ENCODE measurements at places on chromosomes 3 and 15. TPM values are rescaled to one million over a fixed set of nuclear protein-coding genes. Genes with fewer than 3 reads are reported as not detected.
A peak's percentile ranks its signal among the peaks of the same experiment; 100 is the strongest.

Gene SRGAP3
- 3.0 TPM for total RNA-seq

Gene CEP97
- 8.5 TPM for total RNA-seq

Gene GOLGA8G
- 0.11 TPM for total RNA-seq

Gene SLC28A2
- total RNA-seq = not detected

Gene CRBN
- 126 TPM for total RNA-seq

Gene SLC24A5
- total RNA-seq = not detected

Gene LDHAL6B
- total RNA-seq = not detected

Gene FAM240A
- total RNA-seq = not detected

Gene MAPKBP1
- 49.0 TPM for total RNA-seq

Gene PIGZ
- 2.3 TPM for total RNA-seq

Gene WDR72
- total RNA-seq = not detected

Gene HRH1
- total RNA-seq = not detected

Gene EPHA6
- not detected for total RNA-seq

DNA sequence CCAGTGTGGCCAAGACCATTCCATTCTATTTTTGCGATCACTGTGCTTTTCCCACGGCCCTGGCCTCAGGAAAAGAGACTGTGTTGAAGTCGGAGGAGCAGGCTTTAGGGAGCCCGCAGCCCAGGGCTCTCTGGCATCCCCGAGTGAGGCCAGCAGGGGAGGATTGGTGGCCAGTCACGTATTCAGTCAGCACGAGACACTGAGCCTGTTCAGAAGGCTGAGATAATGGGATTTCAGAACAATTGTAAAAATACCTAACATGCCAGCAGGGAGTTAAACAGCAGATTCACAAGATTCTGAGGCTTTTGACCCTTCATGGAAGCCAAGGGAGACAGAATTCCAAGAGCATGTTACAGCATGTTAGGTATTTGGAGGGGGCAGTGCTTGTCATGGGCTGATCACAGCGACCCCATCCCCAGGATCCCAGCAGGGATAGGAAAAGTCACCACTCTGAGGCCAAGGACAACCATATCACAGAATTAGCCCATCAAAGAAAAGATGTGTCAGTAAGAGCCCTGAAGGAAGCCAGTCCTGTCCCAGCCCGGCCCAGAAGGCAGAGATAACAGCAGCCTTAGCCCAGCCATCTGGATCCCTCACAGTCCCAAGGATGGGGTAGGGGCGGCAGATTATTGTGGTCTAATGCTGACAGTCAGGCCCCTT lies 40.6 kb downstream of the AMOTL2 start:
- no peak for DNase-seq

GRCh38 chr3:71520161-71521020 lies 63.1 kb downstream of the FOXP1 start:
- no peak for DNase-seq

DNA sequence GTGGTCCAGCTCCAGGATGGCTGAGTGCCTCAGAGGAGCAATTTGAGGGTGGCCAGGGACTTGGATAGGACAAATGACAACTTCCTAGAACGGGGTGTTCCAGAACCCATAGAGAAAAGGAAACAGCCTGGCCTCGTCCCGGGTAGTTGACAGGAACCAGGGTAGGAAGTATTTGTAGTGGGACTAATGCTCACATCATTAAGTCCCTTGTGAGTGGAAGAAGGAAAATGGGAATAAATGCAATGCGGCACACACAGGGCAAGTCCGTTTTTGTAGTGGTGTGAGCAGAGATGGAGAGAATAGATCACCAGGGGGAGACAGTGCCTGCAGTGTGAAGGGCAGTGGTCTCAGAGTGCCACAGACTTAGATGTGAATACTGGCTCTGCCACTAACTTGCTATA lies 19.6 kb downstream of the TIMP4 start:
- peak; percentile 10 for DNase-seq

GRCh38 chr3:89740080-89740880 lies 632.9 kb downstream of the EPHA3 start:
- no peak for DNase-seq

DNA sequence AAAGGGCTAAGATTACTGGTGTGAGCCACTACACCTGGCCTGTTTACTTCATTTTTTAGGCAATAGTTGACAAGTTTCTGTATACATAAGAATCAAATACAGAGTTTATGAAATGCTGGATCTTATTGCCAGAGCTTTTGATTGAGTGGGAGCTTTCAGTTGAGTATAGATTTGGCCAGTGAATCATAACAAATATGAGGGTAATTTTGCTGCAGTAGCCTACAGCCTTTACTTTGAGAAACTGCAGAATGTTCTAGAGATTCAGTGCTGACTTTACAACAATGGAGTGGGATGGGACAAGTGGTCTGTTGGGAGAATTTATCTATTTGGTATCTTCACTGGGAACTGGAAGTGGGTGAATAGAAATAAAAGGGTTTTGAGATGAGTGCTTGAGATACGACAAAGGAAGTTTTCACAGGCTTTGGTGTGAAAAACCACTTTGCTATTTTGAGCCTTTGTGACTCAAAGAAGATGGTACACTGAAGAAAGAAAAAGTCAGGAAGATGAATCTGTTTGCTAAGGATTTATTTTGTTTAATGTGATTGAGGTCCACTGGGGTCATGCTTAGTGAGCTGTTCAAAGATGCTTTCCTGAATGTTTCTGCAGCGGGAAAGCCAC lies 227.8 kb downstream of the UBE2E2 start:
- no peak for DNase-seq

- no peak for DNase-seq
These were observed 11.4 kb downstream of the RSRC1 start for GRCh38 chr3:158121295-158121694.

DNA sequence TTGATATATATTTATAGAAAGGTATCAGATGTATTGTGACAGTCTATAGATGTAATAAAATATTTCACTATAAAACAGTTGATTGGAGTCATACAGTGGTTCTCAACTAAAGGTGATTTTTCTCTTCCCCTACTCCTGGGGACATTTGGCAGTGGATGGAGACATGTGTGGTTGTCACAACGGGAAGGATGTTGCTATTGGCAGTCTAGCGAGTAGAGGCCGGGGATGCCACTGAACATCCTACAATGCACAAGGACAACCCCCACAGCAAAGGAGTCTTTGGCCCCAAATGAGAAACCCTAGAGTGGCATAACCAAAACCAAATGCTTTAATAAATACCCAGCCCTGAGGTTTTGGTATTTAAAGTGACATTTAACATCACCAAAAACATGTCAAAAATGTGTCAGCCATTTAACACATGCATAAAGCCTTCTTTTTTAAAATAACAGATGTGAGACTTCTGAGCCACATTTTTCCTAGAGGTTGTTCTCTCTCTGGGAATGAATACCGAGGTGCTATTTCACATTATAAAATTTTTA lies 367.5 kb downstream of the PTPRG start:
- DNase-seq = no peak

- no peak for DNase-seq
These were observed 47.9 kb downstream of the ATP13A5 start for GRCh38 chr3:193330555-193331204.

DNA sequence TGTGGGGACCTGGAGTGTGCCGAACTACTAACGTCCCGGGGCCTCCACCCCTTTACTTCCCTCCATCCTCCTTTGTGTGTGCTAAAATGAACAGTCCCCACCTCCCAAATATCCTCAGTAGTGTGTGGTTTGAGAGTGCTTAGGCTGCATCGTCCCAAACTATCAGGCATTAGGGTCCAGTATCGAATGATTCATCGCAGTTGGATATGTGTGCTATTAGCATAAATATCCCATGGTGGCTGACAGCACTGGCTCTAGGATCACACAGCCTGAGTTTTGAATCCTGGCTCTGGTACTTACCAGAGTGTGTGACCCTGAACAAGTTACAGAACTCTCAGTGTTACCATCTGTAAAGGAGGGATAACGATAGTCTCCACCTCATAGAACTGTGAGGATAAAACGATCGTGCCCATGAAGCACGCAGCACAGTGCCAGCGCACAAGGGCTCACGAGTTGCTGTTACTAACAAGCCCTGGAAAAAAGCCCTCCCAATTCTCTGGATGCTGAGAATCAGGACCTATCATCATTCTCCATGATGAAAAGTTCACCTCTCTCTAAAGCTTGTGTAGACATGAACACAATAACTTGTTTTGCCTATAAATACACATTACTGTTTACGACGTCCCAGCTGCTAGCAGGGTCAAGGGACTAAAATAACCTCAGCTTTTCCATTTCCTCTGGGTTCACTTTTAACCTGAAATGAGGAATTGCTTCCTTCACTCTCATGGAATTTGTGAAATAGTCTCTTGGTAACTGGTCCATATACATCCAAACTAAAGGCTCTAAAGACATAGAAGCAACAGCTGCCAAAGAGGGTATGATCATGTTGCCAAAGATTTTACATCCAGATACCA lies 51.0 kb downstream of the VGLL4 start:
- DNase-seq = no peak

DNA sequence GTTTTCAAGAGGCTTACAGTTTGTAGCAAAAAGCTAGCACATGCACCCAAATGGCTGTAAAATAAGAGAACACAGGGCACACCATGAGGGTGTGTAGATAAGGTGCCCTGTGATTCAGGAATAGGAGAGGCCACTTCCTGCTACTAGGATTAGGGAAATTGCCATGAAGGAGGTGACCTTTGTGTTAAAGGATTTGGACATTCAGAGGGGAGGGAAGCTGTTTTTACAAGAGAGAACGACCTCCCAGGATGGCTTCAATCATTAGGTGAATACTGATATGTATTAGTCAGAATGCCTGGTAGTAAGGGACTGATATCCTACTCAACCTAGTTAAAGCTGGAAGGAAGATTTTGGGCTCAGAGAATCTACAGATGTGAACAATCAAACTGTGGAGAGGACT lies 35.7 kb upstream of the ABHD17C start:
- no peak for DNase-seq

DNA sequence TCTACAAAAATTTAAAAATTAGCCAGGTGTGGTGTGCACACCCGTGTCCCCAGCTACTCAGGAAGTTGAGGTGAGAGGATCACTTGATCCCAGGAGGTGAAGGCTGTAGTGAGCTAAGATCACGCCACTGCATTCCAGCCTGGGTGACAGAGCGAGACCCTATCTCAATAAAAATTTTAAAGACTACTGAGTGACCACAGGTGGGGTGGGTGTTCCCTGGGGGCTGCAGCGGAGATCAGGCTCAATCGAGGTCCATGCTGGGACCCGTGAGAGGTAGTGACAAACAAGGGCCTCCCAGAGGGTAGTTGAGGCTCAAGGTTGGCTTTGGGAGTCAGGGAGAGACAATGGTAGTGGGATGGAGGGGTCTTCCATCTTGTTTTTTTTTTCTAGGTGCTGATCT lies 38.9 kb upstream of the LIMD1 start:
- DNase-seq = no peak

DNA sequence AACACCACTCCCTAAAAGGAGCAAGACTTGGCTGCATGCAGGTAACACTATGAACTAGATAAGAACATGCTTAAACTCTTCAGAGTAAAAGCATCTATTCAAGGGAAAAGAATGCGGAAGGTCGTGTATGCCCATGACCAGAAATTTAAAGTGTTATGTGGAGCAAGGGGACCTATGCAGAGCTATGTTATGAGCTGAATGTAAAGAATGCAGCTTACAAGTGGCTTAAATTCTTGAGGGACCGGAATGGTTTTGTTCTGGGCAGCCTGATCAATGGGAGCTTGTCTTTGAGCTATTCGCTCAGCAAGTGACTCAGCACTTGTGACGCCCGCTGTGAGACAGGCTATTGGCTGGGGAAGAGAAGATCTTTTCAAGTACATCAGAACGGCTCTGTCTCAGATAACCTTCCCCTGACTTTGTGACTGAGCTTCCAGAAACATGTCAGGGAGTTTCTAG lies 367.5 kb upstream of the THBS1 start:
- no peak for DNase-seq

- no peak for DNase-seq
These were observed 39.5 kb downstream of the BTLA start for GRCh38 chr3:112459750-112460149.

DNA sequence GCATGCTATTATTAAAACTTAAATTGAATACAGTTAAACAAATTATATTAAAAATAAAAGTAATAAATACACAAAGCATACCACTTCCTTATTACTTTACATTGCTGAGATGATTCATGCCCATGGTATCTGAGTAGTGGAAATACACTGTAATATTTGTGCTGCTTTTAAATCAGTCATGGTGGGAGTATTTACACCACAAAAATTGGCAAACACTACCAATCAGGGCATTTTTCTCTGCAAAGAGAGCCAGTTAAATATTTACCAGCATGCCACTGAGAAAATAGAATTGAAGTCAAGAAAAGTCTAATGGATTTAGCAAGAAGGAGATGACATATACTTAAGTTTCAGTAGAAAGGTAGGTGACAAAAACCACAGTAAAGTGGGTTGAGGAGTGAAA lies 19.6 kb downstream of the PPARG start:
- DNase-seq = no peak

- DNase-seq = no peak
These were observed 6.0 kb downstream of the PLIN1 start for GRCh38 chr15:89673165-89673512.

- DNase-seq = peak; percentile 65
These were observed 4.1 kb downstream of the CCDC12 start for GRCh38 chr3:46972396-46972795.

- DNase-seq = no peak
These were observed 23.2 kb downstream of the SENP8 start for GRCh38 chr15:72141171-72142084.

DNA sequence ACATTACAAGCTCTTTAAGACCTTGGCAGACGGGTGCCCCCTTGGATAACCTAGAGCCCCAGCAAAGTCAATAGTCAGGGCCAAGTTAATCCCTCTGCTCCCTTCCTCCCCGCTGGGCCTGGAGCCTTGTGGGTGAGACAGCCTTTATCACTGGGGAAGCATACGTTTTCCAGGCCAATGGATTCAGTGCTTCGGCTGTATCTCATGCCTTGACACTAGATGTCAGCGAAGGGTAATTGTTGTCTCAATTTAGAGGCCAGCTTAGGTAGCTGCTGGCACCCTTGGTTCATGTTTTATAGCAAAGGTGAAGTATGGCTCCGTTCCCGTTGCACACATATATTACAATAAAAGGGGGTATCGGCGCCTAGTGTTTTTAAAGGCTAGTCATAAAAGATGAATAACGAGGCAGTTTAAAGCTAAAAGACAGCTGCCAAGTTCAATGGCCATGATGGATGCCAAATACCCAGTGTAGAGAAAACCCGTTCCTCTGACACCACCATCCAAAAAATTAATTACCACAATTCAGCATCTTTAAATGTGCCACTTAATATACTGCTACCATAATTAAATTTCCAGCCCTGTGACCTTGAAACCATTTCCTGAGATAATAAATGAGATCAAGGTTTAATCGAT lies 52.3 kb upstream of the BNIP2 start:
- no peak for DNase-seq

GRCh38 chr3:197504229-197504628 lies 51.5 kb downstream of the BDH1 start:
- no peak for DNase-seq

DNA sequence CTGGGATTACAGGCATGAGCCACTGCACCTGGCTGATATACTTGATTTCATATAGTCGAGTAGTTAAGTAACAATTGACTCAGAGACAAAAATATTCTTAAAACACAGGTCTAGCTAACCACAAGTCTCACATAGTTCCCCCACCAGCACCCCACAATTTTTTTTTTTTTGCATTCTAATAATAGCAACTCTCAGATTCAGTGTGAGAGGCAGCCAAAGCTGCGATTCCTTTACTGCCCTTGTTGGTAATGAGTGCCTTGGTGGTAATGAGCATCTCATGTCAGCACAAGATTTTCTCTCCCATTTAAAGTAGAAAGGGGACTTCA lies 72.5 kb downstream of the WWTR1 start:
- no peak for DNase-seq

GRCh38 chr3:61724801-61725200 lies 163.4 kb downstream of the PTPRG start:
- DNase-seq = no peak

- no peak for DNase-seq
These were observed 903.6 kb downstream of the DIPK2A start for GRCh38 chr3:144875211-144875610.

- no peak for DNase-seq
These were observed 16.9 kb downstream of the CCR4 start for GRCh38 chr3:32968166-32968919.

Measured in natural killer cell (primary cell).